Activated CD4-positive, CD25-positive, alpha-beta regulatory T cell treated with anti-CD3 and anti-CD28 coated beads, Interleukin-2, amount 50 U/mL, for 72 hours (primary cell): ENCODE measurements at places on chromosomes 11 and 22.
A peak's percentile ranks its signal among the peaks of the same experiment; 100 is the strongest.

GRCh38 chr22:49817359-49817758, 10.3 kb downstream of the BRD1 start:
- DNase-seq = no peak

DNA sequence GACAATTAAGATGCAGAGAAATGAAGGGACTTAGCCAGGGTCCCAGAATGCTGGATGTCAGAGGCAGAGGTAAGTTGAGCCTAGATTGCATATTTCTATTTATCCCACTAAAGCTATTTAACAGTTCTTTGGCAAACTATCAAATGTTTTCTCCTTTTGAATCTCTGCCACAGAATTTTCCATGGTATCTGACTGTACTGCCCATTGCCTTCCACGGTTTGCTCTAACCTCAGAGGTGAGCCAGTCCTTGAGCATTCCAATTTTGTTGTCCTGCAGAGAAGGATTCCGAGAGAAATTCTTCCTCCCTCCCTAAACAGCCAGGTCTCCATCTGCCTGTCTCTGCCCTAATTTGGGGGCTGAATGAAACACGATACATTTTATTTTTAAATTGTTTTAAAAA, 368.3 kb upstream of the SYN3 start:
- no peak for DNase-seq

GRCh38 chr11:35711173-35711910, 48.8 kb downstream of the TRIM44 start:
- DNase-seq = no peak

DNA sequence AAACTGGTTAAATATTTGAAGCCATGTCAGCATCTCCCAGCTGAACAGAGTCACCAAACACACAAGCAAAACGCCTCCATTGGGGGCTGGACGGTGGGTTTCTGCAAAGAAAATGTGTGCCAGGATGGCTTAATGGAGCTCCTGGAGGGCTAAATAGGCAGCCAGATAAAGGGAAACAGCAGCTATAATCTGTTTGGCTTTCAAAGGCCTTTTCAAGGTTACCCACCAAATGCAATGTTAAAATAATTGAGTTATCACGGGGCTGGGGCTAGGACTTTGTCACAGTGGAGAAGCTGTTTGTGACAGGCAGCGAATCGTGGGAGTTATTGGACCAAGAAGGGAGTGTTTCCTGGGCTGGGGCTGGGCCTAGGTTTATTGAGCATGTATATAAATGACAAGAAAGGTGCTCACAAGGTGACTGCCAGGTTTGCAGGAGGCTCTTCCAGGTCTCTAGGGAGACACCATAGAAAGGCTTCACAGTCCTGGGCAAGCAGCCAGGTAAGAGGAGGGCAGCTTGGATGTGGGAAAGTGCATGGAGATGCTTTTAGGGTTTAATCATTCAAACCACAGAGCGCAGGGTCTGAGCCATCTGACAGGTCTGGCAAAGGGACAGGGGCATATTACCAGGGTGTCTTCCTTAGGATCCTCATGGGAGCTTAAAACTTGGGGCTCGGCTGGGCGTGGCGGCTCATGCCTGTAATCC, 28.3 kb downstream of the GRIK4 start:
- DNase-seq = no peak

DNA sequence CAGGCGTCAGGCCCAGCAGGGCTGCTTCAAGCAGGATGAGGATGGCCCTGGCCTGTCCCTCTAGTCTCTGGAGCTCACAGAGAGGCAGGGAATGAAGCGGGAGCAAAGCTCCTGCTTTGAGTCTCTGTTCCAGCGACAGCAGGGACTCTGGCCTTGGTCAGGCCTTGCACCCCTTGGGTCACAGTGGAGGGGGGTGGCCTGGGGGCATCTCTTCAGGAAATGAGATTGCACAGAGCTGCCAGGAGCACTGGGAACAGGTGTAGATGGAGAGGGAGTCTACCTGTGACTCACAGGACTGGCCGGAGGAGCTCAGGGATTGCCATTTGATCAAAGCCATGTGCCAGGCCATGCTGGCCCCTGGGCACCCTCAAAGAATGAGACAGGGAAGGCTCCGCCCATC, 1.6 kb downstream of the ANO1 start:
- no peak for DNase-seq

DNA sequence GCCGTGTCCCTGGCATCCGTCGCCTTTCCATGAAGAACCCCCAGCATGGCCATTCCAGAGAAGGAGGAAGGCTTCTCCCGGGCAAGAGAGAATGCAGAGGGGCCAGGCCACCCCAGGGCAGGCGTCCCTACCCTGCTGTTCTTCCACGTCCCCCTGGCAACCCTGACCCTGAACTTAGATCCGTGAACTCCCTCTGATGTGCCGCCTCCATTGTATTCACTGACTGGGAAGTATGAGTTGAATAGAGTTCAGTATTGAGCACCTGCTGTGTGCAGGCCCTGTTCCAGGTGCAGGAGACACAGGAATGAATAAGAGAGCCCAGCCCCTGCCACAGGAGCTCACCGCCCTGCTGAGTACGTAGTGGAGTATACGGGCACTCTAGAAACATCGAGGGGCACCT, 29.1 kb upstream of the RELT start:
- DNase-seq = no peak

- DNase-seq = peak; percentile 52
Measured at GRCh38 chr22:38504731-38505540, 1.2 kb downstream of the DDX17 start.

DNA sequence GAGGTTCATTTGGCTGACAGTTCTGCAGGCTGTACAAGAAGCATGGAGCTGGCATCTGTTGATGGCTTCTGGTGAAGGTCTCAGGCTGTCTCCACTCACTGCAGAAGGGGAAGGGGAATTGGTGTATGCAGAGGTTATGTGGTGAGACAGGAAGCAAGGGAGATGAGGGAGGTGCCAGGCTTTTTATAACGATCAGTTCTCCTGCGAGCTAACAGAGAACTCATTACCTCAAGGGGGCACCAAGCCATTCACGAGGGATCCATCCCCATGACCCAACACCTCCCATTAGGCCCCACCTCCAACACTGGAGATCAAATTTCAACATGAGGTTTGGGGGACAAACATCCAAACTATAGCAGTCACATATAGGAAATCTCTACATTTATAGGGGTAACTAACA, 38.7 kb upstream of the E2F8 start:
- DNase-seq = no peak

GRCh38 chr11:30314625-30315024, 8.3 kb upstream of the ARL14EP start:
- no peak for DNase-seq

- DNase-seq = peak; percentile 15
Measured at GRCh38 chr11:8261291-8261690, 2.4 kb downstream of the LMO1 start.

GRCh38 chr22:17949642-17950473, 74.5 kb downstream of the MICAL3 start:
- no peak for DNase-seq

- DNase-seq = no peak
Measured at GRCh38 chr11:135046986-135047385, 634.9 kb upstream of the B3GAT1 start.

DNA sequence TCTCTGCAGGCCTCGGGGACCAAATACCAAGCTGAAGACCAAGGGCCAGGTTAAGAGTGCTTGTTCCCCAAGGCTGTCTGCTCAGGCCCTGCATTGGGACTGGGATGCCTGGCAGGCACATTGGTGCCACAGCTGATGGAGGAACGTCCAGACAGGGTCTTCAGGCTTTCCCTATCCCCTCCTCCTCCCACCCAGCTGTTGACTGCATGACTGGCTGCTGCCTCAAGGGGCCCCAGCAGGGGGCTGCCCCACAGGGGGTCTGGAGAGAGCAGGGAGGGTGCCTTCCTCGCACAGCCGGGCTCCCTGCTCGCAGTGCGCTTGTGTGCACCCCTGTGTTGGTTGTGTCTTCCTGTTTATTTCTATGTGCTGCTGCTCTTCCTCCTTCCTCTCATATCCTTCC, 9.9 kb downstream of the RCOR2 start:
- no peak for DNase-seq

DNA sequence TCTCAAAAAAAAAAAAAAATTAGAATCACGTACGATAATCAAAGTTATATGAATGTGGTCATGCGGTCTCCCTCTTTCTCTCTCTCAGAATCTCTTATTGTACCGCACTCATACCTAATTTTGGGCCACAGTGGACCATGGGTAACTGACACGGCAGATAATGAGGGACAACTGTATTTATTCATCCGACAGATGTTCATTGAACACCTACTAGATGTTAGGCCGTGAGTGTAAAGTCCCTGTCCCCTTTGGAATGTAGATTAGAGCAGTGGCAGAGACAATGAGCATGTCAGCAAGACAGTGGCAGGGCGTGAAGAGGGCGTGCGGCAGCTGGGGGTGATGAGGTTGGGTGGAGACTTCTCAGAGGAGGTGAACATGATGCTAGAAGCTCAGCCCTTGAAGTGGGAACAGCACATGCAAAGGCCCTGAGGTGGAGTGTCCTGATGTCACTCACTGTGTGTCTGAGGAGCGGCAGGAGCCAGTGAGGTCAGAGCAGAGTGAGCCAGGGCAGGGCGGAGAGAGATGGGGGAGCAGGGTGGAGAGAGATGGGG, 25.1 kb downstream of the CACNA1I start:
- no peak for DNase-seq

- DNase-seq = peak; percentile 60
Measured at GRCh38 chr11:65927904-65928397, 8.7 kb downstream of the DRAP1 start.

- DNase-seq = no peak
Measured at GRCh38 chr11:112361396-112361795, 100.7 kb upstream of the PLET1 start.

- no peak for DNase-seq
Measured at GRCh38 chr11:82718307-82718706, 15.4 kb downstream of the FAM181B start.

GRCh38 chr11:134538742-134539141, 126.7 kb upstream of the B3GAT1 start:
- DNase-seq = no peak

DNA sequence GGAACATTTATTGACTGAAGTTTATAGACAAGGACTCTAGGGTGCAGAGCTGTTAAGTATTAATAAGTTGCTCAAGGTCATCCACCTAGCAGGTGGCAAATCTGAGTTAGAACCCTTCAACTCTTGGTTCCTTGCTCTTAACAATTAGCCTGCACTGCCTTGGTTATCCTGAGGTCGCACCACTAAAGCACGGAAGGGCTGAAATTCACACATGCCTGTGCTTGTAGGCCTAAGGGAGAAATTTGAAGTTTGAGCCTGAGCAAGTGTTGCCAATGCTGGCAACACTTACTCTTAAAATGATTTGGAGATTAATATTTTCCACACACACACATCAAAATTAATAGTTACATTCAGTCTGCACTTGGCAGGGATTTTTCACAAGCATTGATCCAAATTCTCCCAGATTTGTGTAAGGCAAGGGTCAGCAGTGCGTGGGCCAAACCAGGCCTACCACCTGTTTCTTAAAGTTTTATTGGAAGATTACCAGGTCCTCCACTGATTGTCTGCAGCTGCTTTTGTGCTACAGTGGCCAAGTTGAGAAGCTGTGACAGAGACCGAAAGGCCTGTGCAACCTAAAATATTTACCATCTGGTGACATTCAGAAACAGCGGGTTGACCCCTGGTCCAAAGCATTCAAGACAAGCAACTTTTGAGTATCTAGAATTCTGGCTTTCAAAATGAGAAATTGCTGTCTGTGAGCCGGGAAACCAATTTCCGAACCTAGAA, 16.3 kb downstream of the APOL5 start:
- no peak for DNase-seq

GRCh38 chr11:13939961-13940906, 22.3 kb upstream of the SPON1 start:
- no peak for DNase-seq

DNA sequence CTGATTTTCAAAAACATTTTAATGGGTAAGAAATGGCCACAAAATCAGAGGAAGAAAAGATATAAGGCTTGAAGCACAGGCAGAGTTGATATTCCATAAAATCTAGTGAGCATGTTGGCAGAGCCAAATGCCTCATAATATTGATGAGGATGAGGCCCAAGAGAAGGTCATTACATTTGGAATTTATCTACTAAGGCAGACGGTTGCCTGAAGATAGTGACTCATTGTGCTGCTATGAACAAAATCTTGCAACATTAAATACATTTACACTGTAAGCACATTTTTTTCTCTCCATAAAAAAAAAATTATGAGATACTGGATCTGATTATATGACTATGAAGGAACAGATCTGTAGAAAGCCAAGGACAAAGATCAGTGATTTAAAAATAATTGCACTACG, 881.4 kb upstream of the CHORDC1 start:
- no peak for DNase-seq

- DNase-seq = no peak
Measured at GRCh38 chr22:47836957-47837356, 1074.5 kb downstream of the TBC1D22A start.

DNA sequence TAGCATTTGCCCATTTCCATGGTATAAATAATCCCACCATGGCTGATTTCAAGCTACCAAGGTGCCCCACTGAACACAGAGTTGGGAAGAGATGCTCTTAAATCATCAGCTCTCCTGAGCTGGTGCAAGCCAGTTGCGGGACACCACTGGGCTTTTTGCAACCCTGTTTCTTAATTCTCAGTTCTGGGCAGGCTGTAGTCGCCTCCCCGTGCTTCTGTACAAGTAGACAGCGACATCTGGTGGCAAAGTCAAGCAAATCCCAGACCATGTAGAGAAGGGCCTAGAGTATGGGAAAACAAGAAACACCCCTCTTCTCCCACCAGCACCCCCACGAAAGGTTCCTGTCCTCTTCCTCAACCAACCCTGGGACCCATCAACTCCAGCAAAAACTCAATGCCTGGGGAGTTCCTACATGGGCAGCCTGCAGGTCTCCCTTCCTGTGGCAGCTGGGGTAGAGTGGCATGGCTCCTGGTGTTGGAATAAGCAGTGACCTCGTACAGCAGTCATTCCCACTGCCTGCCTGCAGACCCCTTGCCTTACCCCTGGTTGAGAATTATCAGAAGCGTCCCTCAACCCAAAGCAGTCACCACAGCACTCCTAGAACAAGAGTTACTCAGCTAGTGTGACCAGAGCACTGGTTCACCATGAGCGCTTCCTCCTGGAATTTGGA, 68.4 kb downstream of the IGLL5 start:
- DNase-seq = peak; percentile 53
